Pancreas (tissue), 10 donors: ENCODE measurements at places on chromosomes 16 and 17.
A peak's percentile ranks its signal among the peaks of the same experiment; 100 is the strongest.

DNA sequence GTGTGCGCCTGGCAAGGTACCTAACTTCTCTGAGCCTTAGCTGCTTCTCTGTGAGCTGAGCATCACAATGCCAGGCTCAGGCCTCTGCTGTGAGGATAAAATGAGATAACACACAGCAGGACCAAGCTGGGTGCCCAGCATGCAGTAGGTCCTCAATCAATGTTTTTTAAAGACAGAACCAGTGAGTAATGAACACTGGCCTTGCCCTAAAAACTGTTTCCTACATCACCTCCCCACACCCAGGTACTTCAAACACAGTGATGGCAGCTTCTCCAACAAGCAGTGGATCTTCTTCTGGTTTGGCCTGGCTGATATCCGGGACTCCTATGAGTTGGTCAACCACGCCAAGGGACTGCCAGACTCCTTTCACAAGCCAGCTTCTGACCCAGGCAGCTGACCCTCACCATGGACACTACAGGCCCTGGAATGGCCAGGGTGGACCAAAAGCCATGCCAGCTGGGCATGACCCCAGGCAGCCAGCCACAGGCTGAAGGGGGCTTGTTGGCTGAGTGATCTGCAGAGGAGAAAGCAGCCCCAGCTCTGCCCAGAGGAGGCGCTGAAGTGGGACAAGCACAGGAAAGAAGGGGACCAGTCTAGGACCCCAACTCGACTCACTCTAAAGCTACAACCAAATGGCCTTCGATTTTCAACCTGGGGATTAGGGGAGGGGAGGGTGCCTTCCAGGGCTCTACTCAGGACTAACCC is 3.9 kb downstream of the NAGS start:
- H3K27ac ChIP-seq = no peak overlapping the region
- no peaks in the 10 kb centered on the region for H3K36me3 ChIP-seq
- DNase-seq = no peak
- H3K27me3 ChIP-seq = no peaks in the 10 kb centered on the region
- H3K4me1 ChIP-seq = peaks cover 22% of the 10 kb centered on the region

DNA sequence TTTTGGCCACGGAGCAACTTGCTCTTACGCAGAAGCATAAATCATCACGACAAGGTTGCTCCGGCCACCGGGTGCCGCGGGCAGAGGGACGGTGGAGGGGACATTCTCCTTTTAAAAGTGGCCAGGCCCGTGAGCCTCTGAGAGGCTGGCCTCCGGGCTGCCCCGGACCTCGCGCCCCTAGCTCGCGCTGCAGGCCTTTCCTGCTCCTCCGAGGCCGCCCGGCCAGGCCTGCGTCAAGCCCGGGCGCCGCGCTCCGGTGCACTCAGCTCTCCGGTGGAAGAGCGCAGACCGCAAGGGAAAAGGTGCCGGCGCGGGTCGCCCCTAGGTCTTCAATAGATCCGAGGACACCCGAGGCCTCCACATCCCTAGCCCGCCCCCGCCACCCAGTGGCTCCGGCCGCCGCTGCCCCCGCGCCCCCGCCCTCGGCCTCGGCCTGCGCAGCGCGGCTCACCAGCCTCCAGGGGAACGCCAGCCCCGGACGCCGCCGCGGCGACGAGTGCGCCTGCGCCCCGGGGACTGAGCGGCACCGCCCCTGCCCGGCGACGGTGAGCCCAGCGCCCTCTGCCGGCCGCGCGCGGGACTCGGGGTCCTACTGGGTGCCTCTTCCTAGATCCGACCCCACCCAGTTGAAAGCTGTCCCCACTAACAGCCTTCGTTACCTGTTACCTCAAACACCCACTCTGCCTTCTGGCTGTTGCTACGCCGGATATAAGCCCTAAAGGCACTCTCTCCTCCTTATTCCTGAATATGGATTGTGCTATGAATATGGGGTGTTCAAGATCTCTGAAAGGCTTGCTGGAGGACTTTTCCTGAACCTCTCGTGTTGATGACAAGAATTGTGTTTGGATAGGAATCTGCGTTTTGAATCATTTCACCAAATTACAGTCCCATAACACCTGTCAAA is at the start of gene LYRM9:
LYRM9 (minus strand) TSS at position 500 of the 904 bp plus-strand sequence. CDS start 10,671 bp downstream, outside the sequence.
- H3K4me3 ChIP-seq = peak within 1 kb of the TSS; percentile 58
- no peaks in the 10 kb centered on the region for H3K36me3 ChIP-seq
- H3K27me3 ChIP-seq = no peaks in the 10 kb centered on the region
- peak within 1 kb of the TSS; percentile 76 for H3K27ac ChIP-seq
- H3K4me1 ChIP-seq = peaks cover 22% of the 10 kb centered on the region

- DNase-seq = no peak
- H3K4me1 ChIP-seq = peaks cover 8% of the 10 kb centered on the region
- H3K27me3 ChIP-seq = no peaks in the 10 kb centered on the region
- no peak overlapping the region for H3K4me3 ChIP-seq
- no peak overlapping the region for H3K27ac ChIP-seq
- no peaks in the 10 kb centered on the region for H3K36me3 ChIP-seq
Observed at GRCh38 chr16:22217890-22218730, 12.0 kb downstream of the EEF2K start.

GRCh38 chr17:4375039-4375748 is 8.7 kb upstream of the UBE2G1 start:
- H3K27me3 ChIP-seq = no peaks in the 10 kb centered on the region
- no peaks in the 10 kb centered on the region for H3K4me1 ChIP-seq

DNA sequence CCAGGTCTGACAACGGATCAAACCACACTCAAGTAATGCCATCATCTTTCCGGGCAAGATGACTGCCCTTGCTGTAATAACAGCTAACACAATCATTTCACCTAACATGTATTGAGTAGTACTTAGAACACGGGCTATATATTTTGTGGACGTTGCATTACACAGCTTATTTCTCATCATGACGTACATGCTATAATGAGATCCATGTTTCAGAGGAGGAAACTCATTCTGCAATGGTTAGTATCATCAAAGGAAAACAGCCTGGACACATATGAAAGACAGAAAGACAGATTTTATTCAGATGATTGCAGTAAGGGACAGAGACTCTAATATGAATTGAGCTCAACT is 446.7 kb downstream of the HS3ST3B1 start:
- no peak overlapping the region for H3K4me3 ChIP-seq
- no peak overlapping the region for H3K27ac ChIP-seq
- H3K36me3 ChIP-seq = no peaks in the 10 kb centered on the region
- H3K27me3 ChIP-seq = no peaks in the 10 kb centered on the region
- DNase-seq = no peak
- no peaks in the 10 kb centered on the region for H3K4me1 ChIP-seq

DNA sequence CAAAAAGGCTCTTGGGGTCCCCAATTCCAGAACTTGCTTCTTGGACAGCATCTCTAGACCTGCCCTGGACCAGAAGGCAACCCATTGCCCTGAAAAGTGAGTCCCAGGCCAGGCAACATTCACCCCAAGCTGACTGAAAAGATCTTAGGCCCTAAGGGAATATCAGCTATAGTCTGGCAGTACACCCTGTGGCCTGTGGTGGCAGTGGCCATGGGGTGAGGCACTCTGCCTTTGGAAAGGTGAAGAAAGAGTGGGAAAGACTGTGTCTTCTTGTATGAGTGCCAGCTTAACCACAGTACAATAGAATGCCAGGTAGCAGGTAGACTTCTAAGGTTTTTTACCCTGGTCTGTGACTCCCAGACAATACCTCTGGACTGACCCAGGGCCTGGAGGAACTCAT is 564.5 kb downstream of the CDH8 start:
- H3K4me1 ChIP-seq = no peaks in the 10 kb centered on the region
- H3K27me3 ChIP-seq = no peaks in the 10 kb centered on the region
- no peak overlapping the region for H3K4me3 ChIP-seq
- no peak for DNase-seq
- H3K27ac ChIP-seq = no peak overlapping the region
- H3K36me3 ChIP-seq = no peaks in the 10 kb centered on the region

DNA sequence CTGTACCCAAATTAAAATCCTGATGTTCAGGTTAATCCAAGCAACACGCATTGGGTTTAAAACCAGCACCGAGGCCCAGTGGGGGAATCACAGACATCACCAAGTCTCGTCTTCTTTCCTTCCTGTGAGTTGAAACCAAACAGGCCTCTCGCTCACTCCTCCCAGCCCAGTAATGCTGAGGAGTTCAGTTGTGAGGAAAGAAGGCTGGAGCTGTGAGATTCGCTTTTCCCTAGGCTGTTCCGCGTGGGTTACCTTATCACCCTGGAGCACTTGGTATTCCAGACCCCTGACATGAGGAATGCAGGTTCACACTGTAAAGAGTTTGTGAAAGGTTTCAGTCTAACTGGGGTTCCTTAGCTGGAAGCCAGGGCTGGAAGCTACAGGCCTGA is 20.8 kb downstream of the CIBAR2 start:
- H3K27me3 ChIP-seq = no peaks in the 10 kb centered on the region
- no peak for DNase-seq
- no peaks in the 10 kb centered on the region for H3K36me3 ChIP-seq
- peak overlapping the region; percentile 46 for H3K27ac ChIP-seq
- H3K4me1 ChIP-seq = peaks cover 12% of the 10 kb centered on the region

DNA sequence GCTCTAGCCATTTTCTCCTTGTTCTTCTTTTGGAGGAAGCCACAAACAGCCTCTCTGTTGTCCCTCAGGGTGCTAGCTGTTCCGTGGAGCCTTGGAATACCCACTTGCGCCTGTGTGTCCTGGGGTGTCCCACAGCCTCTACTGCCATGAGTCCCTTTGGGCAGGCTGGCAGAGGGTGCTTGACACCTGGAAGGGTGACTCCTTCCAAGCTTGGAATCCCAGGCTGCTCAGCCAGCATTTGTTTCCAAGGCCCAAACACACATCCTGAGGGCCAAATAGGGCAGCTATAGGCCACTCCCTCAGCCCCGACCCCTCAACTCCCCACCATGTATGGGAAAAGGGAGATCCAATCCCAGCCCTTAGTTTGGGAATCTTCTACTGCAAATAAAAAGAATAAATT is 14.9 kb downstream of the ZNHIT3 start:
- no peak overlapping the region for H3K4me3 ChIP-seq
- peaks cover 11% of the 10 kb centered on the region for H3K36me3 ChIP-seq
- H3K27me3 ChIP-seq = no peaks in the 10 kb centered on the region
- no peak overlapping the region for H3K27ac ChIP-seq

DNA sequence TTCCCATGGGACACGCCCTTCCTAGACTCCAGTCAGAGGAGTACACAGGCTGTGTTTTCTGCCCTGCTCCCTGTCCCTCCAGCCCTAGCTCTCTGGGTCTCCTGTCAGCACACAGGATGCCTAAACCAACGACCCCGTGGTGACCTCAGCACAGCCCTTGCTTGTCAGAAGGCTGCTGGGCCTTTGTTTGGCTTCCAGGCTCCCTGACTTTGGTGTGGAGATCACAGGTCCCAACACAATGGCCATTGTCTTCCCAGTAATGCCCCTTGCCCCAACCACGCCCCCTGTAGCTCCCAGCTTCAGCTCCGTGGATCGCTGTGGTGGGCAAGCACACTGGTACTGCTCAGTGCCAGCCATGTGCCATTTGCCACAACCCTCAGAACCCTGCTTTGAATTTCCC is 15.0 kb downstream of the HNF1B start:
- peaks cover 41% of the 10 kb centered on the region for H3K36me3 ChIP-seq
- no peak overlapping the region for H3K4me3 ChIP-seq
- DNase-seq = no peak
- peak overlapping the region; percentile 30 for H3K27ac ChIP-seq
- H3K27me3 ChIP-seq = no peaks in the 10 kb centered on the region

DNA sequence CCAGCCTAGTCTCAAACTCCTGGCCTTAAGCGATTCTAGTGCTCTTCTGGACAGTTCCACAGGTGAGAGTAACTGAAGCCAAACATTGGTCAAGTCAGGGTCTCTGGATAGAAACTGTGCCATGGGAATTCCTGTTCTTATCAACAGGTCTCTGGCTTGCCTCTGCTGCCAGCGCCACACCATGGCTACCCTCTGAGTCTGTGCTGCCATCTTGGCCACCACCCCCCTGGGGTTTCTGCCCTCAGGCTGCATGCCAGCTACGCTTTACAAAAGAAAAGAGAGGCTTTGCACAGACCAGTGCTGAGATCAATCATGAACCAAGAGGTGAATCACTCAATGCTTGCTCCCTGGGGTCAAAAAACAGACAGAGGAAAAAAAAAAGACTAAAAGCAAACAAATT is 24.4 kb upstream of the CREBBP start:
- DNase-seq = no peak
- H3K4me1 ChIP-seq = no peaks in the 10 kb centered on the region
- H3K4me3 ChIP-seq = no peak overlapping the region
- H3K27me3 ChIP-seq = no peaks in the 10 kb centered on the region
- no peak overlapping the region for H3K27ac ChIP-seq

DNA sequence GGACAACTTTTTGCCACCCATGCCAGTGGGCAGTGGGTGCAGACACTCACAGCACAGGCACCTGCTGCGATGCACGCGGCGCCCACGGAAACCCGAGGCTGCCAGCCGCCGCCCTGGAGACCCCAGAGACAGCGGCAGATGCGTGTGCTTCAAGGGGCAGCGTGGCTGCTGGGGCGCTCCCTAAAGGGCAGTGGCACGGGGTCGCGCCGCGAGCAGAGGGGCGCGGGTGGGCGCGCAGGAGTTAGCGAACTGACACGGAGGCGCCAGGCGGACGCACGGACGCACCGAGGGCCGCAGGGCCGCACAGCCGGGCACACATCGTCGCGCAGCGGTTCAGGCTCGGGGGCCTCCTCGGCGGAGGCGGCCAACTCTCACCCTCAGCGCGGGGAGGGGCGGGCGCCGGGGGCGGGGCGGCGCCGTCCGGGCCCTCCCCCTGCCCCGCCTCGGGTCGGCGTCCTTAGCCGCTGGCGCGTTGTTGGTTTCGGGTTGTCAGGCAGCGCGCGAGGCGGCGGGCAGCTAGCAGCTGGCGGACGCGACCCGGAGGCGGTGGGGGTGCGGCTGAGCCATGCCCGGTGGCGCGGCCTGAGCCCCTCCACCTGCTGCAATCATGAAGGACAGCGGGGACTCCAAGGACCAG is at the start of gene KIF19:
KIF19 (plus strand) TSS at position 484 of the 637 bp plus-strand sequence; CDS start at position 608, 124 bp downstream.
- H3K27me3 ChIP-seq = no peaks in the 10 kb centered on the region
- peak within 1 kb of the TSS; percentile 21 for H3K4me3 ChIP-seq
- H3K36me3 ChIP-seq = no peaks in the 10 kb centered on the region
- H3K4me1 ChIP-seq = no peaks in the 10 kb centered on the region
- DNase-seq = no peak
- no peak within 1 kb of the TSS for H3K27ac ChIP-seq

DNA sequence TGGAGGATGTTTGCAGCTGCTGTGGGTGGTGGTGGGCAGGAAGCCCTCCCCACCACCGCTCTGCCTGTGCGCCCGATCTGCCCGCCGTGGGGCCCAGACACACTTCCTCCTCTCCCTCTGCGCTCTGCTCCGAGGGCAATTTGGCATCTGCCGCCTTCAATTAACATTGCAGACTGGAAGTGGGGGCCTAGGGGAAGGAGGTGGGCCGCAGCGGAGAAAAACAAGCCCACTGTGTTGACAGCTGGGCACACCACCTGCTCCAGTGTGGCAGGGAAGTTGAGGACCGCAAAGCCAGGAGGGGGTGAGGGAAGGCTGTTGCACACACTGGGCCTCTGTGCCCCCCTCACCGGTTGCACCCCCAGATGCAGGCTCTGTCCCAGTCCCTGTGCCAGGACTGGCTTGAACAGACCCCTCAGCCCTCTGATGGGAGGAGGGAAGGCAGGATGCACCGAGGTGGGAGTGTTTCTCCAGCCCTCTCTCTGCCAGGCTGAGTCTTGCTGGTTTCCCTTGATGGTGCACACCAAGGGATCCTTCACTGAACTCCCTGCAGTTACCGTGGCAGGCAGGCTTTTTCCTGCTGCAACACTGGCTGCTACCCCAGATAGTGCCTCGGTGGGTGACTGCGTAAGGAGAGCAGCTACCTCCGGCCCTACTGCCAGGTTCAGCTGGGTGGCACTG is 72.8 kb upstream of the MED9 start:
- no peaks in the 10 kb centered on the region for H3K27me3 ChIP-seq
- no peaks in the 10 kb centered on the region for H3K36me3 ChIP-seq
- no peak overlapping the region for H3K27ac ChIP-seq

- H3K27ac ChIP-seq = no peak overlapping the region
- H3K4me1 ChIP-seq = peaks cover under 1% of the 10 kb centered on the region
- H3K27me3 ChIP-seq = no peaks in the 10 kb centered on the region
- DNase-seq = no peak
- H3K4me3 ChIP-seq = no peak overlapping the region
- H3K36me3 ChIP-seq = no peaks in the 10 kb centered on the region
Observed at GRCh38 chr17:21024024-21024423, 18.8 kb downstream of the USP22 start.
